Activated CD4-positive, alpha-beta memory T cell treated with anti-CD3 and anti-CD28 coated beads, Interleukin-2, amount 10 ng/mL, durations not matched to agents 7 days and 5 days (primary cell): ENCODE measurements at places on chromosomes 16 and 17.
A peak's percentile ranks its signal among the peaks of the same experiment; 100 is the strongest.

GRCh38 chr16:48687421-48688038 is 77.5 kb upstream of the N4BP1 start:
- DNase-seq: peak; percentile 42

- no peak for DNase-seq
Measured at GRCh38 chr17:55811536-55811935, 60.7 kb downstream of the PCTP start.

DNA sequence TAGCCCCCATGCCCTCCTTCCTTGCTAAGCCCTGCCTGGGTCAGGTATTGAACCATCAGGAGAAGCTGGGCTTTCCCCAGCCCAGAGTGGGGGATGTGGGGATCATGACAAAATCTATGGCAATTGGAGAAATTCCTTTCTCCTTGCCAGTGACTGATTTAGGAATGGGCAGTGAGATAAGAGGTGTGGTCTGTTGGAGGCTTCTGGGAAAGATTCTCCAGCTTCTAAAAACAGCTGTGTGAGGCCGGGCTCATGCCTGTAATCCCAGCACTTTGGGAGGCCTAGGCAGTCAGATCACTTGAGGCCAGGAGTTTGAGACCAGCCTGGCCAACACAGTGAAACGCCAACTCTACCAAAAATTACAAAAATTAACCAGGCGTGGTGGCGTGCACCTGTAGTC is 69.1 kb downstream of the SRCIN1 start:
- no peak for DNase-seq

GRCh38 chr16:25033852-25034251 is 18.7 kb upstream of the ARHGAP17 start:
- no peak for DNase-seq

DNA sequence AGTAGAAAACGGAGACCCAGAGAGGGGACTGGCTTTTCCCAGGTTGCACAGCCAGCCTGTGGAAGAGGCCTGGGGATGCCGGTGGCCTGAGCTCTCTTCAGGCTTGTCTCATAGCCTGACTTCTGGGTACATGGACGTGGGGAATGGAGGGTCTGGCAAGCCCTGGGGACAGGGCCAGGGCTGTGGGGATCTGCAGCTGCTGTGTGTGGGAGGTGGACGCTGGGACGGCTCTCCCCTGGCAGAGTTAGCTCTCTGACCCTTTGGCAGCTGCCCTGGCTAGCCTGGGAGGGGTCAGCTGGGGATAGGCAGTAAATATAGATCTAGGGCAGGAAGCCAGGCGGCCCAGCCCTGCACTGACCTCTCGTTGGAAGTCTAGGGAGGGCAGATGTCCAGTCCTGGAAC is 20.5 kb downstream of the SLC4A1 start:
- DNase-seq: no peak

DNA sequence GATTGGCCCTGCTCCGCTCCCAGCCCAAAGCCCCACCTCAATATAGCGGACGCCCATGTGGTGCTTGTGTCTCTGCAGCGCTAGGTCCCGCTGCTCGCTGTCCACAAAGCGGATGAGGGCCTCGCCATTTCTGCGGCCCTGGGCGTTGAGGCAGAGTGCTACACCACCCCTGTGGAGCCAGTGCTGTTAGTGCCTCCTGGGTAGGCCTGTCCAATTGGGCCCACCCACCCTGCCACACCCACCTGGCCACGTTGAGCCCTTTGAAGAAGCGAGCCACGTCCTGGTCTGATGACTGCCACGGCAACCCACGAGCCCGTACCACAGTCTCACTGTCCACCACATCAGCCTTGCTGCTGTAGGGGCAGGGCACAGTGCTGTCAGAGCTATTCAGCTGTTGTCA is 3.6 kb downstream of the ESRP2 start:
- no peak for DNase-seq

- DNase-seq: peak; percentile 34
Measured at GRCh38 chr17:50501054-50501453, 7.2 kb upstream of the MYCBPAP start.

- no peak for DNase-seq
Measured at GRCh38 chr17:43479948-43480347, 3.8 kb upstream of the DHX8 start.

- peak; percentile 70 for DNase-seq
Measured at GRCh38 chr17:30970831-30971567, at the start of gene RNF135. RNF135 (plus strand) TSS chr17:30971039; CDS start chr17:30971074, 35 bp downstream.

- no peak for DNase-seq
Measured at GRCh38 chr16:79484237-79484636, 116.3 kb downstream of the MAF start.

DNA sequence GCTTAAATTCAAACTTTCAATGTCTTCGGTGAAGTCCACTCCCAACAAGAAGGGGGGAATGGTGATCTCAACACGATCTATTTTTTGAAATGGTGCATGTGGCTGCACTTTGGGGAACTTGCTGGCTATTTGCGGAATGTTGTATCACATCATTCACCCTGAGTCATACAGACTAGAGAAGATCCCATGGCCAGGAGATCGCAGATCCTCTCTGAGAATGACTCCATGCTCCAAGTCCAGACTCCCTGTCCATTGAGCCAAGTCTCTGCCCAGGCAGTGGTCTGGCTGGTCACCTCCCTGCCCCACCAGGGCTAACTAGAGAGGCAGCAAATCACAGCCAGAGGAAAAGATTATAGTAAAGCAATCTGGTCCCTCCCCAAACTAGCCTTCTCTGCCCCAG is 120.6 kb downstream of the XYLT1 start:
- no peak for DNase-seq

- DNase-seq: peak; percentile 86
Measured at GRCh38 chr16:49463529-49463928, 89.9 kb downstream of the C16orf78 start.

GRCh38 chr17:73949903-73950592 is 253.4 kb upstream of the RPL38 start:
- DNase-seq: no peak

DNA sequence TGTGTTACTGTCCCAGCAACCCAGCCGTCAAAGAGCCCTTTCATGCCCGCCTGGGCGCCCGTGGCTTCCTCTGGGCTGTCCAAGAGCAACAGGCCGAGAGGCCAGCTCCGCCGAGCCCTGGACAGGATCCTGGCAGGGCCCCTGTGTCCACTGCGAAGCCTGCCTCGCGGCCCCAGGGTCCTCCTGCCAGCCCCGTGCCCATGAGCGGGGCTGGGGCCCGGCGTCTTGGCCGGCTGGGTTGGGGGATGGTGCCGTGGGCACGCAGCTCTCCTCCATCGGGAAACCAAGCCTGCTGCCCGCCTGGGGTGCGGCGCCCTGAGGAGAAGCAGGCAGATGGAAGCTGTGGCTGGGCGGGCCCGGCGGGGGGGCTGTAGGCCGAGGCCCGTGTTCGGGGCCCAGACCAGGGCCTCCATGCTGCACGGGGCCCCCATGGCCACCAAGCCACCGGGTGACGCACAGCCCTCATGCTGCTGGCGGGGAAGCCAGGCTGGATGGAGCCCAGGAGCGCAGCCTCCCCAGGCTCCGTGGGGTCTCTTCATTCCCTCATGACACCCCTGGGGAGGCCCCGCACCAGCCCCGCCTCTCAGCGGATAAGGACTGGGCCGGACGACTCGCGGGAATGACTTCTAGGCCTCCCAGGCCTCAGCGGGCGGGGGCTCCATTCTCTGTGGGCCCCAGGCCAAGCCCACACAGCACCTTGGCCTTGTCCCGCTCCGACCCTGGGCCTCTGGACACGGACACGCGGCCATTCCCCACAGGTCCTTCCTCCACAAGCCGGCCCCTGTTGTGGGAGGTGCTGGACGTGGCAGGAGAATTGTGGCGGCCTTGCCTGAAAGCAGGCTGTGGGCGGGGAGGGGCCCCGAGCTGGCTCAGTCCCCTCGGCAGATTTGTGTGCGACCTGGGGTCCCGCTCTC is at the start of gene C1QTNF8:
Gene C1QTNF8 (minus strand): TSS at position 76 of the 914 bp plus-strand sequence. CDS start 1,322 bp downstream, outside the sequence.
- no peak for DNase-seq

GRCh38 chr17:49028271-49028670 is 31.1 kb downstream of the IGF2BP1 start:
- no peak for DNase-seq

GRCh38 chr16:15613676-15614075 is 29.3 kb downstream of the MARF1 start:
- DNase-seq: no peak

DNA sequence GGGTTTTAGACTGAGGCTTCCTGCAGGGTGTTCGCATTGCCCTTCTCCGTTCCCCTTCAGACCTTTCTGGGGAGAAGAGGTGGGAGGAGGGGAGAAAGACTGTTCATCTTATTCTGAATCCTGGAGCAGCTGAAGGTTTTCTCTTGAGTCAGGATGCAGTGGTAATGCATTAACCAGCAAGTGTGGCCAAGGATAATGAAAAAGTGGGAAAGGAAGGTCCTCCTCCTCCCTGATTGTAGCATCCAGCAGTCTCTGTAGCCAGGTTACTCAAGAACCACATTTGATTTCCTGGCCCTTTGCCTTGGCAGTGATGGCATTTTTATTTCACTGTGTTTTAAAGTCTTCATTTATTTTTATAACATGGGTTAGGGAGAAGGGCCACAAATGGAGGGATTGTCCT is 59.1 kb downstream of the CYLD start:
- no peak for DNase-seq

GRCh38 chr17:77510133-77510796 is 369.5 kb downstream of the SEC14L1 start:
- DNase-seq: no peak

- peak; percentile 63 for DNase-seq
Measured at GRCh38 chr16:68287276-68288251, 23.2 kb downstream of the SLC7A6OS start.

GRCh38 chr16:54748611-54749190 is 182.0 kb upstream of the IRX5 start:
- no peak for DNase-seq

DNA sequence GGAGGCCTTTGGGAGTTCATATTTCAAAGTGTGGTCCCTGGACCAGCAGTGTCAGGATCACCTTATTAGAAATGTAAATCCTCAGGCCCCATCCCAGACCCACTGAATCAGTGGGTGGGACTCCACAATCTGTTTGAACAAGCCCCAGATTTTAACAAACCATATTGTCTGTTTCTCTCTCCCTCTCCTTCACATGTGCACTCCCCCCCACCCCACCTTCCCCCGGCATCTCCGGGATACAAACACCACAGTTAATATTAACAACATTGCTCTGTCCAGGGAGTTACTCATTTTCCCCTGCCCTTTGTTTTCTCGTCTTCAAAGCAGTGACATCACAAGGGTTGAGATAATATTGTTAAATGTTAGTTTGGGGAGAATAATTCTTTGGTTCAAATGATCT is 127.3 kb downstream of the KATNIP start:
- no peak for DNase-seq

GRCh38 chr16:72312828-72313227 is 140.9 kb upstream of the PMFBP1 start:
- DNase-seq: no peak

GRCh38 chr17:40503154-40503553 is 1.7 kb upstream of the TNS4 start:
- no peak for DNase-seq

DNA sequence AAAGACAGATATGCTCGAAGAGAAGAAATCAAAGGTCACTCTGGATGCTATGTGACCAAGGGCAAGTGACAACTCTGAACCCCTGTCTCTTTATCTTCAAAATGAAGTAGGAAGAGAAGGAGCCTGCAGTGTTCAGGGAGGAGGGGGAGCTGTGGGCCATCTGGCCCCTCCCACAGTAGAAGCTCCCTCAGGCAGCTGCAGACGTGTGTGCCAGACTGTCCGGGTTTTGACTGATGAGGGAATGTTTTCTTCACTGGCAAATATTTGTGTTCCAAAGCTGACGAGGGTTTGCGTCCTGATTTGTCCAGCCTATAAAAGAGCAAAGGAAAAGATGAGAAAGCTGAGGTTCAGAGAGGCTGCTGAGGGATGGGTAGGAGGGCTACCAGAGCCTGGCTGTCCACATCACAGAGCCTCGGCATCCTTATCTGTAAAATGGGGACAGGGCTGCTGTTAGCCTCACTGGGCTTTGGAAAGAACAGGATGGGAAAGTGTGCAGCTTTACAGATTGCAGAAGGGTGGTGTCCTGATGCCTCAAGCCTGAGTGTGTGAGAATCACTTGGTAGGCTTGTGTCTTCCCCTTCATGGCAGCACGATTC is 1.8 kb upstream of the GINS2 start:
- DNase-seq: no peak
